Adipocyte (in vitro differentiated cells): ENCODE measurements at places on chromosomes 6 and 20.

- DNase-seq = peak; percentile 2
Measured at GRCh38 chr6:20633566-20634340, 99.5 kb downstream of the CDKAL1 start.

- DNase-seq = no peak
Measured at GRCh38 chr6:87538510-87539260, 51.1 kb downstream of the RARS2 start.

- DNase-seq = no peak
Measured at GRCh38 chr20:51198238-51198637, 175.3 kb upstream of the KCNG1 start.

DNA sequence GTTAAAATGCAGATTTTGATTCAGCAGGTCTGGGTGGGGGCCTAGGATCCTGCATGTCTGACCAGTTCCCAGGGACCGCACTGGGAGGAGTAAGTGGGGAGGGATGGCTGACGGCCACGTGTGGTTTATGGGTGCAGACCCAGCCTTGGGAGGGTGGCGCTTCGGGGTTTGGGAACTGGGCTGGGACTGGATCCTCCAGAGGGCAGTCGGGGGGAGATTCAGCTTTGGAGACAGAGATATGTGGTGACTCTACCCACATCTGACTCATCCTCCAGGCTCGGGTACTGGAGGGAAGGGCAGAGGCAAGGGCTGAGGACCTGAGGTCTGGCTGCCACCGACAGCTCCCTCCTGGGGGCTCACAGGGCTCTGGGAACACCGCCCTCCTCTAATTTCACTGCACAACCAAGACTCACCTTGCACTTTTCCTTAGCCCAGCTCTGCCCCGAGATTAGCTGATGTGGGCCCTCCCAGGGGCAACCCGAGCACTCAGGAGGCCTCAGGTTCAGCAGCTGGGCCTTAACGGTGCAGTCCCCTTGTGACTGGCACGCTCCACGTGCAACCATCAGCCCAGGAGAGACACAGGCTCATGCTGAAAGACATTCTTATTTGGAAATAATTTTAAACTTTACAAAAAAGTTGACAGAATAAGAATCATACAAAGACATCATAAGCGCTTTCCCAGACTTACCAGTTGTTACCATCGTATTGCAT is 172.8 kb upstream of the PMEPA1 start:
- peak; percentile 45 for DNase-seq

- no peak for DNase-seq
Measured at GRCh38 chr6:170211404-170212025, 79.4 kb downstream of the DLL1 start.

DNA sequence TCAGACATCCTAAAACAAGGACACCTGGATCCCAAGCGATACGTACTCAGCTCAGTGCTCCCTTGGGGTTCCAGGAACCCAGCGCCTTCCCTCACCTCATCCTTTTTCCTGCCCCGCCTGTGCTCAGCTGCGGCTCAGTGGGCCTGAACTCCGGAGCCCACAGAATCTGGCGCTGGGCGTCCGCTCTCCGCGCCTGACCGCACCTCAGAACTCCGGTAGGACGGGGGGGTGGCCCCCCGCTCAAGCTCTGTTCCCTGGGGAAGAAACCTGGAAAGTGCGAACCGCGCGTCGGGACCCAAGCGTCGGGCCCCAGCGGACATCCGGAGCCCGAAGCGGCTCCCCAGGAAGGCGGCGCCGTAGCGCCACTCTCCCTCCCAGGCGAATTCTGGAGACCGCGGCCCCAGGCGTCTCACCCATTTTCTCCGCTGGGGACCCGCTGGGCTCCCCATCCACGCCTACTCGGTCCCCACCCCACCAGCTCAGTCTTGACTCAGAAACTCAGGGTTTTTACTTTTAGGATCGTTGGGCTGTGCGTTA is 336 bp upstream of the LY6G5C start:
- peak; percentile 80 for DNase-seq

DNA sequence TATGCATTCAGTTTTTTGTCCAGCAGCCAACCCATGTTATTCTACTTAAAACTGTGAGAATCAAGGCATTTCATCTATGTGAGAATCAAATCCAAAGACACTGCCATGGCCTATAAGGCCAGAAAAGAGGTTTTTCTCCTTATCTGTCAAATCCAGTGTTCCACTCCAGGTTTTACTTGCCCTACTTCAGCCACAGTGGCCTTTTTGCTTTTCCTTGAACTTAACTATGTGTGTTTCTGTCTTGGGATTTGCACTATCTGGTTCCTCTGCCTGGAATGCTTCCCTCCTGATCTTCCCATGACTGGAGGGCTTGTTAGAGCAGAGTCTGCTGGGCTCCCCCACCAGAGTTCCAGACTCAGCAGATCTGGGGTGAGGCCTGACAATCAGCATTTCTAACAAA is 113.1 kb upstream of the DOK5 start:
- no peak for DNase-seq

- no peak for DNase-seq
Measured at GRCh38 chr20:2914160-2914559, 40.9 kb downstream of the PTPRA start.

- DNase-seq = no peak
Measured at GRCh38 chr20:17657898-17658647, 24.0 kb downstream of the RRBP1 start.

- DNase-seq = no peak
Measured at GRCh38 chr20:37505263-37506151, 15.5 kb upstream of the NNAT start.

GRCh38 chr6:163436843-163437242 is 22.3 kb downstream of the QKI start:
- DNase-seq = no peak

DNA sequence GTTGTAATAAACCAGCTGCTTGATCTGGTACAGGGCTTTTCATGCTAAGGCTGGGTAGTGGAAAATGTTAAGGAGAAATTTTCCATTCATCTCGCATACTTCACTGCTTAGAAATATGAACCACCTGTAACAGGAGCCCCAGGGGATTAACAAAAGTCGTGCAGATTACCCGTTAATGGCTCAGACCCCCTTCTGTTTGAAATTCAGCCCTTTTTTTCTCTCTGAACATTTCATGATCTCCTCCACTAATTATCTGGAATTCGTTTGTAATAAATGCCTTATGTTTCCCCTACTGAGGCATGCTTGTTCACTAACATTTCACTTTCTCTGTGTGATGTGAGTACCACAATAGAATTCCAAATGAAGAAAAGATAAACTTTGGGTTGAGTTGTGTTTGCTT is 336.4 kb upstream of the HSF2 start:
- DNase-seq = peak; percentile 61

DNA sequence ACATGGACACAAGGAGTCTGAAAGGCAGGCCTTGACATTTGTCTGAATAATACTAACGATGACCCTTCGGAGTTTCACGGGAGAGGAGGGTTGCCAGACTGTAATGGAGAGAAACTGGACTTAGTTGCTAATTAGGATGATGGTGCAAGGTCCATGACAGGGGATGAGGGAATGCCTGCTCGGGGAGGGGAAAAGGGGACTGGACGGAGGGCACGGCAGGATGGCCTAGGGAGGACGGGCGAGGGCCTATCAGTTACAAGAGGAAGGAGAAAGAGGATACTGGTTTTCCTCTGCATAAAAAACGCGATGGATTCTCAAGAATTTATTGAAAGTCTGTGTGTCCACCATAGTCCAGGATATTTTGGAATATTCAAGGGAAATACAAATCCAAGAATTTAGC is 42.7 kb downstream of the IRAK1BP1 start:
- no peak for DNase-seq

- peak; percentile 19 for DNase-seq
Measured at GRCh38 chr6:159114569-159114968, 54.6 kb upstream of the FNDC1 start.

- DNase-seq = peak; percentile 69
Measured at GRCh38 chr20:62405108-62405980, 1.7 kb downstream of the CABLES2 start.

DNA sequence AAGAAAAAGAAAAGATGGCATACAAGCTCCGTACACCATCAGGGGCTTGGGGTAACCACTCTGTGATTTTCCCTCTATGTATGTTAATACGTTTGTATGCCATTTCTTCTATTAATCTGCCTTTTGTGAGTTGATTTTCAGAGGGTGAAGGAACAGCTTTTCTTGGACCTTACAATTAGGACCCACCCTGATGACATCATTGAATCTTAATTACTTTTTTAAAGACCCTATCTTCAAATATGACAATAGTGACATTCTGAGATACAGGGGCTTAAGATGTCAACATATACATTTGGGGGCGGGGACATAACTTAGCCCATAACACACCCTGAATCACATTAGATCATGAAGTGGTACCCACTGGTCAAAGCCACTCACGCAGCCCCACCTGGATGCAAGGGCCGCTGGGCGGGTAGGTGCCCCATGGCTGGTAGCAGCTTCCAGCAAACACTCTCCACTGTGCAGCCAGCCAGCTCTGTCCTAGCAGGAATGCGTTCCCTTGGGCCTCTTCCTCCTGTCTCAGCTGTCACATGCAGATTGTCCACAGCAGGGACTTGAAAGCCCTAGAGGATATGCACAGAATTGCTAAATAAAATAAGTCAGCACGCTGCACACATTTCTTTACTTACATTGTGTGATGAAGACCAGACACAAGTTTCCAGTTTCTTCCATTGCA is 74.5 kb downstream of the FOXF2 start:
- no peak for DNase-seq

- no peak for DNase-seq
Measured at GRCh38 chr6:169339025-169339424, 85.4 kb upstream of the THBS2 start.

GRCh38 chr6:13461307-13461706 is 26.1 kb downstream of the GFOD1 start:
- no peak for DNase-seq

GRCh38 chr6:76706631-76707030 is 634.2 kb upstream of the IMPG1 start:
- DNase-seq = no peak

- DNase-seq = no peak
Measured at GRCh38 chr6:4973415-4973814, 30.4 kb downstream of the RPP40 start.

DNA sequence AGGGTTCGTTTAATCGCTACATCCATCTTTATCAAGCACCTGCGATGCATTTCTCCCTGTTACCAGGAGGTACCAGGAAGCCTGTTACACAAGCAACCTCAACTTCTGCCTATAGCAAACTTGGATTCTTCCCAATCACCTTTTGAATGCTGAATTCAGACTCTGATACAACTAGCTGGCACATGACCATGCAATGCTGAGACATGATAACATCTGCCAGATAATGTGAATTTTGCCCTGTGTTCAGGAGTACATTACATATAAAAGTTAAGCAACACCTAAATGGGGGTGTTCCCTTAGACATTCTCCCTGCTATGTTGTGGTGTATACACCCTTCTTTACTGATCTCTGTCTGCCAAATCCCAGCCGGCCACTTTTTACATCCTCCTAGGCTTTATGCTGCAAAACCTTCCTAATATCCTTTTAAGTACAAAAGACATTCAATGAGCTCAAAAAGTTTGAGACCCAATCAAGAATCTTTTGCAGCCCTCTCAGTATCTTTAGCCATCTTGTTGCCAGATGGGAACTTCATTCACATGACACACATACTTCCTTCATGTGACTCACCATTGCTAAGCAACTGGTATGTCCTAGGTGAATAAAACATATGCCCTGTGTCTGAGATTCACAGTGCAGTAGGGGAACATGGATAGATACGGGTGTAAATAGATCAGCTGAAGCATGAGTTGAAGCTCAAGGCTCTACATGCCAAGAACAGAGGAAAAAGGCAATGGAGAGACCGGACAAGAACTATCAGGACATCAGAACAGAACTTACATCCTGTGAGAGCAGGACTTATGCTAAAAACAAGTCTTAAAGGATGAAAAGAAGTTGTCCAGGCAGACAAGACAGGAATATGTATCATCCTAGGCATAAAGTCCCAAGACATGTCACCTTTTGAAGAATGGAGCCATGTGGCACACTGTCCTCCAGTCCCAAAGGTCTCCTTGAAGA is 84.3 kb downstream of the ZHX3 start:
- DNase-seq = peak; percentile 86

GRCh38 chr6:34709386-34709785 is 12.8 kb upstream of the ILRUN start:
- peak; percentile 66 for DNase-seq

- DNase-seq = no peak
Measured at GRCh38 chr6:48818052-48818412, 645.0 kb downstream of the MMUT start.

- DNase-seq = peak; percentile 97
Measured at GRCh38 chr6:113858480-113859348, 1.6 kb downstream of the MARCKS start.

GRCh38 chr6:89509777-89510281 is 76.9 kb downstream of the ANKRD6 start:
- DNase-seq = no peak

- peak; percentile 57 for DNase-seq
Measured at GRCh38 chr20:50957276-50957675, 1.1 kb downstream of the DPM1 start.

DNA sequence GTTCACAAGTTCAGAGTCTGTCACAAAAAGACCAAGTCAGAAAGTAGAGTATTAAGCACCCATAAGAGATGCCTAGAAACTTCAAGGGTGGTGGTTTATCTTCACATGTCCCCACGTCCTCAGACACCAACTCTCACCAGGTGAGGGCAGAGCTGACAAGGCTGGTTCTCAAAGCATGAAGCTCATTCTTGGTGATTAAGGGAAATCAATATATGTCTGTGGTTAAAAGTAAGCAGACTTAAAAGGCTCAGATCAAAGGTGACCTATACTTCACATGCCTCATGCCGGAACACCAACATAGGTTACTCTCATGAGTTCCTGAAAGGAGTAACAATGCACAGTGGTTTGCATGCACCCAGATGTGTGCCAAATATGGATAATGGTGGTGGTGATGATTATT is 27.0 kb downstream of the IL17A start:
- no peak for DNase-seq

DNA sequence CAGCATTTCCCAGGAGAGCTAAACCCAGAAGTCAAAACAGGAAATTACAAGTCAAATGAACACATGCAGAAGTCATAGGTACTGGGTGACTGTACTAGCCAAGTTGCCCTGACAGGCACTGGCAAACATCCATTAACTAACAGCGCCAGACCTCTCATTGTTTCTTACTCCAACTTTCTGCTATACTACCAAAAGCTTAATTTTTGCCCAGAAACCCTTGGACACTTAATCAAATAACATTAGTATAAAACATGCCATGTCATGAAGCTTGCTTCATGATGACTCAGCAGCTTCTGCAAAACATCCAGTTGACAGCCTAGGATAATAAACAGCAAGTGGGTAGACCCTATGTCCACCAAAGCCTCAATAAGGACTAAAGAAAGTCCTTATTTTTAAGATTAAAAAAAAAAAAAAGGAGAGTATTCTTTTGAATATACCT is 3.5 kb downstream of the NUP153 start:
- DNase-seq = peak; percentile 73

- no peak for DNase-seq
Measured at GRCh38 chr6:141728330-141728729, 404.4 kb upstream of the GJE1 start.

- DNase-seq = no peak
Measured at GRCh38 chr20:23959054-23959453, 29.5 kb downstream of the GGTLC1 start.

- no peak for DNase-seq
Measured at GRCh38 chr20:37640600-37641561, 52.9 kb upstream of the CTNNBL1 start.

- DNase-seq = no peak
Measured at GRCh38 chr6:155611742-155612141, 156.1 kb upstream of the NOX3 start.

GRCh38 chr20:63968928-63969760 is 586 bp downstream of the ZNF512B start:
- peak; percentile 44 for DNase-seq

GRCh38 chr6:76972474-76972873 is 490.8 kb downstream of the HTR1B start:
- no peak for DNase-seq
